ENCODE measurements at places on chromosomes 12 and 14. TPM values are rescaled to one million over a fixed set of nuclear protein-coding genes. Genes with fewer than 3 reads are reported as not detected.

- no peak for DNase-seq
Observed at GRCh38 chr12:30598889-30599288, 96.8 kb downstream of the IPO8 start.

GRCh38 chr14:101076451-101077198, 173.1 kb upstream of the RTL1 start:
- DNase-seq: no peak

DNA sequence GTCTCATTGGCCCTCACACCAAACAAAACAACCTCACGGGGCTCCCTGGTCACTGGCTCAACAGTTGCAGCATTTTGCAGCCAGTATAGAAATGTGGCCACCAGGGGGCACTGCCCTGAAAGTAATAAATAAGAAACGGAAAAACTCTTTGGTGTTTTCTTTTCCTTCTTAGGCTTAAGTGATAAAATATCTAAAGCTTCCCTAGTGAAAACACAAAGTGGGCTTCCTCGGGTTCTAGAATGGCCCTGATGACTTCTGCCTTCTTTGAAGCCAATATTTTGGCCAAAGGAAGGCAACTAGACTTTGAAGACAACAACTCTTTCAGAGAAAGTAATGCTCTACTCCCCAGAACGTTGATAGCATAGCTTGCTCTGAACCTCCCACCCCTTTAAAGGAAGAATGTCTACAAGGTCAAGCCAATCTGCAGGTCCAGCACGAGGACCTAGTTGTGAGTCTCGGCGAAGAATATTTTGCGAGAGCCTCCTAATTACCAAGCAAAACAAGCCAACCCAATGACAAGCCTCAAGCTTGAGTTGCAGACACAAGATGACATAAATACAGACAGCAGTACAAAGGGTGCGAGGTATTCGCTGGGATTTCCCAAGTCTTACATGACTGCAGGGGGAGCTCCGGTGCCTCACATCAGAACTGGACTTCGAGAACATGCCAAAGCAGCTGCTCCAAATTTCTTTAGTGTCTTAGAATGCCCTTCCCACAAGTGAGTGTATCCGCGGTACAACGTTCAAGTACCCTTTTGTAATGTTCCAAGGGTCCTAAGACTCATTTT, 2.6 kb downstream of the ITPK1 start:
- DNase-seq: peak; percentile 76

DNA sequence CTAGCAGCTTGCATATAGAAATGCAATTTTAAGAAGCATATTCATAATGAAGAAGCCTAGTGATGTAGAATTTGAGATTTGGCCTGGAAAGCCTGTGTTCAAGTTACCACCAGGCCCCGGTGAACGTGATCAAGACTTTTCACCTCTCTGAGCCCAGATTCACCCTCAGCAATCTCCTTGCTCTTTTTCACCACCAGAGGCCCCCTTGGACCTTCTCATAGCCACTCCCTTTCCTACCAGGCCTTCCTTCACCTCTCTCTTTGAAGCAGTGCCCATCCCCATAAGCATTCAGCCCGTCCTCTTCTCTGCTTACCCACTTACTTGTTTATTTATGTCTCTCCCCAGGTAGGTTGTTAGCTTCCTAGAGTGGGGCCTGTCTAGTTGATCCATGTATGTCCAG, 1280.9 kb downstream of the AACS start:
- DNase-seq: no peak

DNA sequence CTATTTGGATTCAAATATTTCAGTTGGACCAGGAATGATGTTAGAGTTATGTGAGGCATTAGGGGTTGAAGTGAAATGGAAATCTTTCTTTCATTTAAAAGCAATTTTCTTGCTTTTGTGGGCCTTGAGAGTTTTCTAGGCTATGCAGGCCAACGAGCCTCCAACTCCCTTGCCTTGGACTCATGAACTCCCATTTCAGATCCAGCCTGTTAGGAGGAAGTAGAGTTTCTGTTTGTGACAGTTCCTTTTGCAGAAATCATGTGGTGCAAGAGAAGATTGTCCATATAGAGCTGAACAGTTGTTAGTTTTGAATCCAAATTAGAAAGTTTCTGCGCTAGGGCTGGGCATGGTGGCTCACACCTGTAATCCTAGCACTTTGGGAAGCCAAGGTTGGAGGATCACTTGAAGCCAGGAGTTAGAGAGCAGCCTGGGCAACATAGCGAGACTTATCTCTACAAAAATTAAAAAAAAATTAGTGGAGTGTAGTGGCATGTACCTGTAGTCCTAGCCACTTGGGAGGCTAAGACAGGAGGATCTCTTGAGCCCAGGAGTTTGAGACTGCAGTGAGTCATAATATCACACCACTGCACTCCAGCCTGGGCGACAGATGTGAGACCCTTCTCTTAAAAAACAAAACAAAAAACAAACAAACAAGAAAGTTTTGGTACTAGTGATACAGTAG, 47.3 kb upstream of the MED13L start:
- DNase-seq: no peak

DNA sequence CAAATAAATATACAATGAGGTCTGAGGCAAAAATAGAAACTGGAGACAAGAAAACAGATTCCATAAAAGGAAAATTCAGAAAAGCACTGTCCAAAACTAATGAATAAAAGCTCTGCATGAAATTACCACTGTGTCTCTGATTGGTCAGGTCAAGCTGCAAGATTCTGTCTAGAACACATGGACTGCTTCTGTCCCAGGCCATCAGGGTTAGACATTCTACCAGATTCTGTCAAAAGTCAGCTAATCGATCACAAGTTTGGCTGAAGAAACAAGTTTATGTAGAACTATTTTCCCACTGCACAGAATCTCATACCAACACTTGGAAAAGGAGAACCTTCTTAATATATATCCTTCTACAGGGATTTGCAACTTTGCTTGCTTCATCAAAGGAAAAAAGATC, 223.0 kb downstream of the ITPR2 start:
- peak; percentile 77 for DNase-seq

- DNase-seq: no peak
Observed at GRCh38 chr12:75207338-75208083, 2.1 kb downstream of the KCNC2 start.

DNA sequence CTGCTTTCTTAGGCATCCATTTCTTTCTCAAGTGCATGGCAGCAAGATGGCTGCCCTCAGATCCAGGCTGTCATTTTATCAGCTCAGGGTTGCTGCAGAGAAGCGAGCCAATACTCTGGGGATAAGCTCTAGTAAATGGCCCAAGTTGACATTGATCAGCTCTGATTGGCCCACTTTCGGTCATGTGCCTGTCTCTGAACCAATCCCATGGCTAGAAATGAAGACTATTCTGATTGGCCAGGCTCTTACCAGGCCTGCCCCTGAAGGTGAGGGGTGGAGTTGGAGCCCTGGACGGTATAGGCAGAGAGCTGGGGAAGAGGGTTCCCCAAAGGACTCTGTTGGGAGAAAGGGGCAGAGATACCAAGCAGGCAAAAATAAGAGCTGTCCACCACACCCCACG, 41.4 kb downstream of the MYO1H start:
- no peak for DNase-seq

GRCh38 chr12:127393896-127394295, 873.1 kb upstream of the TMEM132C start:
- DNase-seq: no peak

- DNase-seq: no peak
Observed at GRCh38 chr14:104657101-104657524, 32.3 kb upstream of the INF2 start.

DNA sequence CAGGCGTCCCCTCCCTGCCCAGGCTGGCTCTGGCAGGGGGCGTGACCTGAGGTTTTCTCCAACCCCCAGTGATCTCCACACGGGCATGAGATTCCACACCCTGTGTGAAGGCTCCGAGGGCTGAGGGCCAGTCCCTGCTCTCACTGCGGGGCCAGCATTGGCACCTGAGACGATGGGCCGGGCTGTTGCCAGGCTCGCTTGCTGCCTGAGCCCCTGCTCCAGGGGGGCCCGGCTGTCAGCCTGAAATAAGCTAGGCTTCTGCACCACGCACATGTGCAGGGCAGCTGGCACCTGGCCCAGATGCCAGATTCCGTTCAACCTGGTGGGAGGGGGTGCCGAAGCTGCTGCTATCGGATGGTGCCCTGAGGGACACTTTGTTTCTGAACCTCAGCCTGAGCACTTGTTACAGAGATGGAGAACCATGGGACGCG, 196.5 kb upstream of the PRMT8 start:
- no peak for DNase-seq

GRCh38 chr12:115387467-115387901, 703.5 kb upstream of the TBX3 start:
- no peak for DNase-seq

DNA sequence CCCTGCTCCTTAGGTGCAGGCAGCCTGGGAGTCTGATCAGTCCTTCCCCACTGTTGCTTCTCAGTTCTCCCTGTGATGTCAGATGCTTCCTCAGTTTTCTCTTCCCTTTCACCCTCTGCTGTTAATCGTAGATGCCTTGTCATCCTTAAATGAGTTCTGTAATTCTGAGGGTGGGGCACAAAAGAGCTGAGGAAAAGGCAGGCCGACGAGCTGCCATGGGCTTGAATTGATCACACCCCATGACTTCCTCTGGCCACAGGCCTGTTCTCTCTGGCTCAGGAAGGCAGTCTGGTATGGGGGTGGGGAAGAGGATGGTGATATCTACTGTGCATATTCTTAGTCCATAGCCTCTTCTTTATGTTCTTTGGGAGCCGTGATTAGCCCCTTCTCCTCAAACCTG, 5.2 kb upstream of the AP1G2 start:
- no peak for DNase-seq

GRCh38 chr12:27142101-27142721, 59.8 kb upstream of the C12orf71 start:
- peak; percentile 73 for DNase-seq

MYF5 gene
- polyA plus RNA-seq: not detected

ARHGAP9 gene
- 5.2 TPM for polyA plus RNA-seq

VDR gene
- 1.2 TPM for polyA plus RNA-seq

DTX1 gene
- 6.4 TPM for polyA plus RNA-seq

CELA1 gene
- polyA plus RNA-seq: not detected
